Transverse colon (tissue), 4 donors: ENCODE measurements at places on chromosomes 3 and 15.

- DNase-seq: no peak
- H3K27ac ChIP-seq: peak overlapping the region; percentile 30
- no peak overlapping the region for H3K4me3 ChIP-seq
- H3K4me1 ChIP-seq: peaks cover 40% of the 10 kb centered on the region
- no peaks in the 10 kb centered on the region for H3K27me3 ChIP-seq
These were observed 48.9 kb downstream of the LRRFIP2 start for GRCh38 chr3:37125195-37126073.

- H3K4me1 ChIP-seq: peaks cover 64% of the 10 kb centered on the region
- H3K36me3 ChIP-seq: no peaks in the 10 kb centered on the region
- H3K4me3 ChIP-seq: no peak overlapping the region
These were observed 54.0 kb downstream of the MBNL1 start for GRCh38 chr3:152322756-152323155.

DNA sequence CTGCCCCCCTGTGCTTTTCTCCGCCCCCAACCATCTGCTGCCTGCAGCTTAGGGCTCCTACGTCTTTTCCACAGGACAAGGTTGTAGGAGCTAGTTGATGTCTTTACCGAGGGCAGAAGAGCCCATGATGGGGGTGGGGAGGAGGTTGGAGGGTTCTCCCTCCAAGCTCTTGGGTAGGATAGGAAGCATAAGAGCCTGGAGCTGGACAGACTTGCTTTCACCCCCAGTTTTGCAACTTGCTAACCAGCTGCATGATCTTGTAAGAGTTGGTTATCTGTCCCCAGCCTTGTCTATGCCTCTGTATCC is 856 bp downstream of the ABCF3 start:
- H3K4me1 ChIP-seq: peaks cover 23% of the 10 kb centered on the region
- H3K4me3 ChIP-seq: peak overlapping the region; percentile 75
- DNase-seq: no peak
- H3K27me3 ChIP-seq: no peaks in the 10 kb centered on the region
- peaks cover 51% of the 10 kb centered on the region for H3K36me3 ChIP-seq
- H3K27ac ChIP-seq: peak overlapping the region; percentile 86

- peaks cover 53% of the 10 kb centered on the region for H3K4me1 ChIP-seq
- no peak for DNase-seq
- H3K36me3 ChIP-seq: no peaks in the 10 kb centered on the region
- no peaks in the 10 kb centered on the region for H3K27me3 ChIP-seq
These were observed 31.6 kb downstream of the EIF4E3 start for GRCh38 chr3:71693641-71694040.

DNA sequence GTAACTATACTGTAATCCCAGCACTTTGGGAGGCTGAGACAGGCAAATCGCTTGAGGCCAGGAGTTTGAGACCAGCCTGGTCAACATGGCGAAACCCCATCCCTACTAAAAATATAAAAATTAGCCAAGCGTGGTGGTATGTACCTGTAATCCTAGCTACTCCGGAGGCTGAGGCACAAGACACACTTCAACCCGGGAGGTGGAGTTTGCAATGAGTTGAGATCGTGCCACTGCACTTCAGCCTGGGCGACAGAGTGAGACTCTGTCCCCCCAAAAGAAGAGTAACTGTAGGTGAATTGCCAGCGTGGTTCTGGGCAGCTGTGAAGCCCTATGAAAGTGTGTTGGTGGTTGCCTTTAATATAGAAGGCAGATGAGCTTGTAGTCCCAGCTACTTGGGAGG is 95.9 kb downstream of the SLCO3A1 start:
- H3K27me3 ChIP-seq: no peaks in the 10 kb centered on the region
- no peak for DNase-seq
- H3K4me3 ChIP-seq: no peak overlapping the region
- H3K36me3 ChIP-seq: no peaks in the 10 kb centered on the region

DNA sequence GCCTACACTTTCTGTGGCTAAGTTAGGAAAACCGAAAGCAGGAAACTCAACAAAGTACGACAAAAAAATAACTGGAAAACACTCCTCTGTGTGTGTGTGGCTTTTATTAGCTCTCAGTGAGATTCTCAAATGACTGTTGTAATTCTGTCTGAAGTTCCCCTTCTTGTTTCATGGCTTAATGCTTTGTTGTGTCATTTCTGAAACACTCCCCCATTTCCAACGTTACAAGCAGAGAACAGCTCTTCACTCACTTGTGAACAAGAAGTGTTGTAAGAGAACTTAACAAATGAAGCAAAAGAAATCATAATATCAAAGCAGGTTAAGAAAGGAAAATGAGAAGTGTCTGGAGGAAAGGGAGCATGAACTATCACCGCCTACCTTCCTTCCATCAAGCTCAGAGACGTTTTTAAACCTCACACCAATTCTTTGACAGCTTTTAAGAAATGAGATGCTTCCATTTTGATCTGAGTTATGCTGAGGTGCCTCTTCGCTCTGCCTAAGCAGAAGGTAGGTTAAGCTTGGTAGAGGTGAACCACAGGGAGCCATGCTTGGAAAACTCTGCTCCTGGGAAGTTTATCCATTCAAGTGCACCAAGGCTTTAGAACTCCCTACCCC is 12.4 kb upstream of the SEC62 start:
- H3K27ac ChIP-seq: no peak overlapping the region
- H3K4me3 ChIP-seq: no peak overlapping the region
- H3K27me3 ChIP-seq: no peaks in the 10 kb centered on the region
- peaks cover 2% of the 10 kb centered on the region for H3K4me1 ChIP-seq
